ENCODE measurements at places on chromosomes 12 and 14. TPM values are rescaled to one million over a fixed set of nuclear protein-coding genes. Genes with fewer than 3 reads are reported as not detected.

GRCh38 chr12:179131-179884, 34.6 kb downstream of the SLC6A12 start:
- DNase-seq = no peak

DNA sequence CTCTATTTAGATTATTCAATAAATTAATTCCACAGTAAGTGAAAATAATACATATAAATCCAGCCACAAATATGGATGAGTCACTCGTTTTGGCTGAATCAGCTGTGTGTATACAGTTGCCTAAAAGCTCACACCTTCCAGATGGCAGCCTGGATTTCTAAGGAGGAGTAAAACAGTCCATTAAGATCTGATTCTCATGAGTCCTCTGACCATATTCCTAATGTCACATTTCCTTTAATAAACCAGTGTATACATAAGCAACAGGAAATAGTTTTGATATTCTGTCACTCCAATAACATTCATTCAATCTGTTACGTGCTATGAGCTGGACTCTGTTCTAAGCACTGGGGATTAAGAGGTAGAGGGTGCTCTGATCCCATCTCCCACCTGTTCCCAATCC, 21.8 kb downstream of the MDM1 start:
- DNase-seq = no peak

DNA sequence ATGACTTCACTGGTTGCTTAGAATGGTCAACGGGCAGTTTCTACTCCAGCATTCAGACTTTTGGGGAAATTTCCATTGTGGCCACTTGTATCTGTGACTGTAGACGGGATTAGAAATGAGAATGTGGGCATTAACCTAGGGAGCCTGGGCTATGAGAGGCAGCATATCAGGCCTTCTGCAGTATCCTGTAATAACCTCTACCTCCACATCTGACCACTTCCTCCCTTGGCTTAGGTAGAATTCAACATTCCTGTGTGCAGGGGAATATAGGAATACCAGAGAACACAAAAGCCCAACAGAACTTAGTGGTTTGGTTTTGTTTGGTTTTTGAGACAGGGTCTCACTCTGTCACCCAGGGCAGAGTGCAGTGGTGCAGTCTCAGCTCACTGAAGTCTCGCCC, 76.4 kb upstream of the HOXC13 start:
- no peak for DNase-seq

Gene RCOR1
- 60.0 TPM for polyA plus RNA-seq

DNA sequence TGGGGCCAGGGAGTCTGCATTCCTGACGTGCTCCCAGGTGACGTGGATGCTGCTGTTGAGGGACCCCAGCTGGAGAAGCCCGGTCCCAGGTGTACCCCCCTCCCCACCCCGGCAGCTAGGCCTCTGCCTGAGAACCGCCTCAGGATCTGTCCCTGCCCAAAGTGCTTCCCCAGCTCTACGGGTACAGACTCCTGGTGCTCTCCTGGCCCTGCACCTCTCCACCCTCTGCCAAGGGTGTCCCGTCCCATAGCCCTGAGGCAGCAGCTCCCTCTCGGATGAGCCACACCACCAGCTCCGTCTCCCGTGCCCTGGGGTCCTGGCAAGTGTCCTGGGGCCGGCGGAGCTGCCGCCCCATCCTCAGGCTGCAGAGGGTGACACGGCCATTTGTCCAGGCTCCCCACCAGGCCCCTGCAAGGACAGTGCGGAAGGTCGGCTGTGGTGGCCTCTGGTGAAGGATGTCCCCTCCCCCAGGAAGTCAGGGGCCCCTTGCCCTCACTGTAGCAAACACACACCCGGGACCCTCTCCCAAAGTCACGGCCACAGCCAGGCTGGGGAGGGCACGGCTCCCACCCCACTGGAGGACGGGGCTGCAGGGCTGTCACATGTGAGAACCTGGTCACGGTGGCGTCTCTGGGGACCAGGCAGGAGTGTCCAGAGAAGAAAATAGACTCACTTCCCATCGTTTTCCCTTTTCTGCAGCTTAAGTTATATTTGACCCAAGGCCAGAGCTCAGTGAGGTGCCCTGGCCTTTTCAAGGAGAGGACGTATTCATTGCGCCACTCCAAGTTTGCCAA, 74.4 kb upstream of the FBRSL1 start:
- DNase-seq = no peak

Gene BEST3
- 0.22 TPM for polyA plus RNA-seq

Gene IL26
- not detected for polyA plus RNA-seq

GRCh38 chr12:20599757-20600156, 95.4 kb upstream of the SLCO1C1 start:
- DNase-seq = no peak

GRCh38 chr14:92939699-92940098, 16.7 kb downstream of the CHGA start:
- DNase-seq = no peak

DNA sequence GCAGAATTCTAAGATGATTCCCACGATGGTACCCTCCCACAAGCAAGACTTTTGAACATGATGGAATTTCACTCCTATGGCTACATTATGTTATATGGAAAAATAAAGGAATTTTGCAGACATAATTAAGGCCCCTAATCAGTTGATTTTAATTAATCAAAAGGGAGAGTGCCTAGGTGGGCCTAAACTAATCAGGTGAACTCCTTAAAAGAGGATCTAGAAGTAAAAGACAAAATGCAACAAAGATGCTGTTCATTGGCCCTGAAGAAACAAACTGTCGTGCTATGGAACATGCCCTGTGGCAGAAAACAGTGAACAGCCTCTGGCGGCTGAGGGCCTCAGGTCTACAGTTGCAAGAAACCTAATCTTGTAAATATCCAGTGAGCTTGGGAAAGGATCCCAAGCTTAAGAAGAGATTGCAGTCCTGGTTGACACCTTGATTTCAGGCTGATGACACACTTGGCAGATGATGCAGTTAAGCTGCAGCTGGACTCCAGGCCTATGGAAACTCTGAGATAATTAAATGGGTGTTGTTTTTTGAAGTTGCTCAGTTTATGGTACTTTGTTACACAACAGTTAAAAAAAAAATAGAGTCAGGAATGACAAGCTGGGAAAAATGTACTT, 13.8 kb downstream of the TMCC3 start:
- DNase-seq = no peak

Gene TNS2
- 126 TPM for polyA plus RNA-seq

- DNase-seq = no peak
These were observed 40.9 kb upstream of the STXBP6 start for GRCh38 chr14:25090716-25091454.

DNA sequence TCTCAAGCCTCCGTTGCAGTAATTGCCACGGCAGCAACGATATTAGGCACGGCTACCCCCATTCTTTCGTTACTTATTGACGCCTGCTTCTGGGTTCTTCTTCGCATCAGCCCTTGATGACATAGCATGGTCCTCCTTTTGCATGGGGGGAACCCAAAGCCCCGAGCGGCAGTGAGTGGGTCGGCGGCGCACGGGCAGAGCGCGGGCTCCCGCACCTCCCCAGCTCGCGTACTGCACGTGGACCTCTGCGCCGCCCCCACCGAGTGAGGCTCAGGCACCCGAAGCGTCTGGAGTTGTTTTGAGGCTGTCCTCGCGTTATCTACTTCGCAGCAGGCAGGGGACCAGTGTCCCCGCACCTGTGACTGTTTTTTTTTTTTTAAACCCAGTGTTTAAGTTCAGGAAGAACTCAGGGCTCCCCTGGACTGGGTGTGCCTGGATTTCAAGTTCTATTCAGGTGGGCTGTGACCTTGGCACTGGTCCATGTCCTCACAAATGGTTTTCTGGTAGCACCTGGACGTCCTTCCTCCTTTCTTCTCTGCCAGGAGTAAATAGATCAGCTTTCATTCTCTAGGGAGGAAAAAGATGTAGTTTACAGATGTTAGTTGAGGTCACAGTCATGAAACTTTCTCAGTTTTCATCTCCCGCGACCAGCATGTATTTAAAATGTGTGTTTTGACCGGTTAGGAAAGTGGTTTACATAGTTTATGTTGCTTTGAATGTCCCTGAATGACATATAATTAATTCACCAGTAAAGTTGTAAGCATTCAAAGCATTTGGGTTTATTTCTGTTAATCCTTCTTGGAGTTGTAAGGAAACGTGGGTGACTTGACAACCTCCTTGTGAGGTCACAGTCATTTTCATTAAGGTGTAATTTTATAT, 1.4 kb upstream of the FOXN4 start:
- no peak for DNase-seq

GRCh38 chr14:96698960-96699539, 98.1 kb upstream of the VRK1 start:
- DNase-seq = no peak

Gene MYBPC1
- not detected for polyA plus RNA-seq

GRCh38 chr12:8636581-8636980, 23.9 kb upstream of the AICDA start:
- DNase-seq = no peak

Gene CAPZA3
- 0.86 TPM for polyA plus RNA-seq

DNA sequence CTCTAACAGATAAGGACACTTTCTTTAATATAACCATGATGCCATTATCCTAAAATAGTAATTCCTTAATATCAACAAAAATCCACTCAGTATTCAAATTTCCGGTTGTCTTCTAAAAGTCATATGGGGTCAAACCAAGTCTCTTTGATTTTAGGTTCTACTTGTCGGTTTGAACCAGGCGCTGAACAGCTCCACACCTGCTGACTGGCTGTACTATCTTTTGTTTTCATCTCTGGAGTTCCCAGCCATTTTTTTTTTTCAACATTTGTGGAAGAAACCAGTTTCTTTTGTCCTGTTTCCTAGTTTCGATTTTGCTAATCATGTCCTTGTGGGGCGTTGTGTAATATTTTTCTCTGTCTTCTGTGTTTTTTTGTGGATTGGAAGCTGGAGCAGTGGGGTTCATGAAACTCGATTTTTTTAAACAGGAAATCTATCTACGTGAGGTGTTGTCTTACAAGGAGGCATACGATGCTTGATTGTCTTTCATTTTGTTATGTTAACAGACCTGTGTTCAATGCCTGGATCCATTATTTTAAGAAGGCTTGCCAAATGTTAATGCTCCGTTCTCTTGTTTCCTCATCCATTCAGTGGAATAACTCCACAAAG, 50.2 kb downstream of the FZD10 start:
- no peak for DNase-seq

DNA sequence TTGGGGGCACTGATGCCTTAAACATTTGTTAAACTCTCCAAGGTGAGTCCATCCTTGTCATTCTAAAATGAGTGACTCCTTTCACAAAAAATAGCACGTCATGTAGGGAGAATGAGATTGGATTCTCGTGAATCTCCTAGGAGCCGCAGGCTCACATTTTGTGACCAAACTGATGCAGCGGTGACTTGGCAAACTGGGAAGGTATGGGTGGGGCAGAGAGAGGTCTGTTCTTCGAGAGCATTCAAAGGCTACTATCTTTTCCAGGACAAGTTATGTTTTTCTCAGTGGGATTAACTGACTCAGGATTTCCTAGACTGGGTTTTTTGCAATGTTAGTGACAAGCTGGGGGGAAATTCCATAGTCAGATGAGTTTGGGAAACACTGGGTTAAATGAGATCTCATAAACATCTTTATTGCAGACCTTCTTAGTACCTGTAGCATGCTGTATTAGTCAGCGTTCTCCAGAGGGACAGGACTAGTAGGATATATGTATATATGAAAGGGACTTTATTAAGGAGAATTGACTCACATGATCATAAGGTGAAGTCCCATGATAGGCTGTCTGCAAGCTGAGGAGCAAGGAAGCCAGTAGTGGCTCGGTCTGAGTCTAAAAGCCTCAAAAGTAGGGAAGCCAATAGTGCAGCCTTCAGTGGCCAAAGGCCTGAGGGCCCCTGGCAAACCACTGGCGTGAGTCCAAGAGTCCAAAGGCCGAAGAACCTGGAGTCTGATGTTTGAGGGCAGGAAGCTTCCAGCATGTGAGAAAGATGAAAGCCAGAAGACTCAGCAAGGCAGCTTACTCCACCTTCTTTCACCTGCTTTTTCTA, 61.0 kb downstream of the FOXN4 start:
- DNase-seq = no peak

DNA sequence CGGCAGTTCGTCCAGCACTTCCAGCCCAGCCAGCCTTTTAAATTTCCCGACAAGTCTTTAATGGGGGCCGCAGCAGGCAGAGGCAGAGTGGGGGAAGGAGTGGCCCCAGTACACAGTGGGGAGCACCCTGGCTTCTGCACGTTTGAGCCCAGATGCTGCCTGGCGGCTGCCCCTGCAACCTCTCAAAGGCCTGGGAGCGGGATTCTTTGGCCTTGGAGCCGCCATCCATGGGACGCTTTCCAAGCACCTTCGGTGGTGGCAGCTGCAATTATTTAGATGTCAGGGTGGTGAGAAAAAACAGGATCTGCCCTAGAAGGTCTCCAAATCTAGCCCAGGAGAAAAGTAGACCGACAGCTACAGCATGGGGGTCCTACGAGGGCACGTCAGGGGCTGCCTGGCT, 46.0 kb downstream of the FAM222A start:
- DNase-seq = no peak

DNA sequence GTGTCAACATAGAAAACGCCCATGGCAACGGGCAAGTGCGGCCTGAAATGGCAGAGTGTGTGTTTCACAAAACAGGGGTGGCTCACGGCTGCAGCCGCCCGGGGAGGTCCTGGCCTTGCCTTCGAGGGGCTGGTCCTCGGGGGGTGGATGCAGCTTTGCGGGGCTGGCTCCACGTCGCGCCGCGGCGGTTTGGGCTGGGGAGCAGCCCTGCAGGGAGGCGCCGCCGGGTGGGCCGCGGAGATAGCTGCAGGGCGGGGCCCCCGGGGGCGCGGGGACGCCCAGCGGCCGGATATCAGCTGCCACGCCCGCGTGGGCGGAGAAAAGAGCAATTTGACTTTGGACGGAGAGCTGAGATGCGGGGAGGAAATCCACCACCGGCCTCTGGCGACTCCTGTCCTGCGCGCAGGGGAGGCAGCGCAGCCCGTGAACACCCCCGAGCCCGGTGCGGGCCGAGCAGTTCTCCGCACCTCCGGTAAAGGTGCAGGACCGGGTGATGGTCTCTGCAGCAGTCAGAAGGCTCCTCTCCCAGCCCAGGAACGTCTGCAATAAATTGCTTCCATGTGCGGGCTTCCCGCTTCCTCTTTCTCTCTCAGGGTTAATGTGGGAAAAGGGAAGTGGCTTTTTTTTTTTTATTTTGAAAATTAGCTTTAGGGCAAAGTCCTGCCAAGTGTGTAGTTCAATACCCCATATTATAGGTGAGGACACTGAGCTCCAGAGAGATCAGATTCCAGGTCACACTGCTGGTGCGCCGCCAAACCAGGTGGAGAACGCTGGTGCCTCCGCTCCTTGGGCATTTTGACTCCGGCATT, 110.5 kb downstream of the ARF6 start:
- DNase-seq = peak; percentile 83

DNA sequence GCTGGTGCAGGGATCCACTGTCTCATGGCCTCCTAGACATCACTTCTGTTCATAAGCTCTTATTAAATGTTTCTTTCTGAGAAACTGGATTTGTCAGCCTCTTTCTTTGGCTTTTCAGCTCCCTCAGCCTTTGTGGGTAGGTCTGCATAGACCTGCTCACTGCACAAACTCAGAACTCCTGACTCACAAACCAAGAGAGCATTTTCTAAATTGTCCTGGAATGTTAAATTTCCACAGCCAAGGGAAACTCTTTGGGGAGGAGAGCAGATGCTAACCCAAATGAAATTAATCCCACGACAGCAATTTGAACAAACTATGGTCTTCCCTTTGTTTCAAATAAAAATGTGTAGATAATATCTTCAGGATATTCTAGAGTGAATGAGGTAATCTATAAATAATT, 19.5 kb upstream of the CERS5 start:
- DNase-seq = no peak

- no peak for DNase-seq
These were observed 82.8 kb downstream of the KIF26A start for GRCh38 chr14:104221071-104221625.

Gene AMN
- 0.63 TPM for polyA plus RNA-seq

GRCh38 chr12:4133636-4134447, 139.7 kb upstream of the CCND2 start:
- DNase-seq = no peak
